ENCODE measurements at places on chromosomes 6 and 20.

- DNase-seq = peak; percentile 27
Measured at GRCh38 chr6:46452312-46452917, 38.8 kb downstream of the RCAN2 start.

DNA sequence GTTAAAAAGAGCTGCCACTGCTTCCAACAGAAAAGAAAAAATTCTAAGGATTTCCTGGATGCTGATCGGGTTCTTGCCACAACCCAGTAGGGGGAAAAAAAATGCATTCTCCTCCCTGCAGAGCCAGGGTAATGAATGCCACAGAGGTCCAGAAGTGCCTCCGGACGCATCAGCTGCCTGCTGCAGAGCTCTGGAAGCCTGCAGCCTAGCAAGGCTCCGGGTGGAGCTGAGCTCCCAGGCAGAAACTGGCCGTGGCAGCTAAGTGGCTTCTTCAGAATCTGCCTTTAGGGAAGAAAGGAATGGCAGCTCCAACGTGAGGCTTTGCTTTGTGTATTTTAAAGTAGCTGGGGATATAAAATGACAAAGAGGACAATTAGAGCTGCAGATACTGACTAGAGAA lies 155.0 kb downstream of the CFAP61 start:
- no peak for DNase-seq

DNA sequence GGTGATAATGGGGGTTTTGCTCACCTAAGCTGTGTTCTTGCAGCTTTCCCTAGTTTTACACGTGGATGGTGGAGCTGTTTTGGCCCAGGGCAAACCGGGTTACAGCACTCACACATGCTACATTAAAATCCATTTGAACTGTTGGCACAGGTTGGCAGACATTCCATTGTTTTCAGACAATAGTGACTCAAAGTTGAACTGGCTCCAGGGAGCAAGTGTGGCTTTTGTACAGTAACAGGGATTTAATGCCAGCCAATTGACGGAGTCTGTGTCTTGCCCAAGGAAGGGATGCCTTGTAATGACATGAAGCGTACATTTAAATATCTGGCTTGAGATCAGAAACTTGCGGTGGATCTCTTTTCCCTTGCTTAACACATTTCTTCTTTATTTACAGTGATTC lies 183.1 kb downstream of the DTNBP1 start:
- DNase-seq = no peak

- DNase-seq = peak; percentile 56
Measured at GRCh38 chr20:51750037-51750769, 18.0 kb downstream of the ATP9A start.

DNA sequence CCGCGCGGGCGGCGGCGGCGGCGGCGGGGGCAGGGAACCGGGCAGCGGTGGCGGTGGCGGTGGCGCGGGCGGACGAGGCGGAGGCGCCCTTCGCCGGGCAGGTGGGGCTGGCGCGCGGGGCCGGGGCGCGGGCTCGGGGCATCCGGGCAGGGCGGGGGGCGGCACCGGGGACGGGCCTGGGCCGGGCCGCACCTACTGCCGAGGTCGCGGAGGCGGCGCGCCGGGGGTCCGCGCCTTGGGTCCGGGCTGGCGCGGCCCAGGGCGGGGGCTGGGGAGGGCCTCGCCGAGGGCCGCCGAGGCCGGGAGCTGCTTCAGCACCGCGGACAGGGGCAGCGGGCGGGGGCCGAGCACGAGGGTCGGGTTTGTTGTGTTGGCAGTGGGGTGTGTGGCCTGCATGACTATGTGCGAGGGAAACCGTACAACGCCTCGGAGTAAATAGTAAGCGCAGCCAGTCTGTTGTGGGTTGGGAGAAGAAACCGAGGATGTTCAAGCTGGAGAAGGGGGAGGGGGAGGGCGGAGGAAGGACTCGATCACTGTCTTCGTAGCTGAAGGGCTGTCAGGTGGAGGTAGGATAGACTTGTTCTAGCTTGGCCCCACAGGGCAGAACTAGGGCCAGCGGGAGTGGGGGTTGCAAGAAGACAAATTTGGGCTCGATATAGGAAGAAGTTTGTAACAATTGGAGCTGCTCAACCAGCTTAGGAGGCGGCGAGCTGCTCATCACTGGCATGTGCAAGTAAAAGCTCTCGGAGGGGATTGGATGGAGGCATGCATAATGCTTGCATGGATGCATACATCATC lies 593 bp downstream of the MMP24 start:
- DNase-seq = no peak

DNA sequence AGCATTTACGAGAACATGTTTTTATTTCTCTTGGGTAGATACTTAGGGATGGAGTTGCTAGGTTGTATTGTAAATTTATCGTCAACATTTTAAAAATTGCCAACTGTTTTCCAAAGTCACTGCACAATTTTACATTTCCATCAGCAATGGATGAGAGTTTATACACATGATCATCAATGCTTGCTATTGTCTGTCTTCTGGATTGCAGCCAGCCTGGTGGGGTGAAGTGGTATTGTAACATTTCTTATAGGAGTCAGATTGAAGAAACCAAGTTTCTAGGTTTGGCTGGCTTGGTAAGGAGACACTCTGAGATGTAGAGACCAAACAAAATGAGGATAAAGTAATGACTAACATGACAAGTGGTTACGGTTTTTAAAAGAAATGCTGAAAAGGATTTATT lies 57.1 kb upstream of the HDDC2 start:
- DNase-seq = no peak

DNA sequence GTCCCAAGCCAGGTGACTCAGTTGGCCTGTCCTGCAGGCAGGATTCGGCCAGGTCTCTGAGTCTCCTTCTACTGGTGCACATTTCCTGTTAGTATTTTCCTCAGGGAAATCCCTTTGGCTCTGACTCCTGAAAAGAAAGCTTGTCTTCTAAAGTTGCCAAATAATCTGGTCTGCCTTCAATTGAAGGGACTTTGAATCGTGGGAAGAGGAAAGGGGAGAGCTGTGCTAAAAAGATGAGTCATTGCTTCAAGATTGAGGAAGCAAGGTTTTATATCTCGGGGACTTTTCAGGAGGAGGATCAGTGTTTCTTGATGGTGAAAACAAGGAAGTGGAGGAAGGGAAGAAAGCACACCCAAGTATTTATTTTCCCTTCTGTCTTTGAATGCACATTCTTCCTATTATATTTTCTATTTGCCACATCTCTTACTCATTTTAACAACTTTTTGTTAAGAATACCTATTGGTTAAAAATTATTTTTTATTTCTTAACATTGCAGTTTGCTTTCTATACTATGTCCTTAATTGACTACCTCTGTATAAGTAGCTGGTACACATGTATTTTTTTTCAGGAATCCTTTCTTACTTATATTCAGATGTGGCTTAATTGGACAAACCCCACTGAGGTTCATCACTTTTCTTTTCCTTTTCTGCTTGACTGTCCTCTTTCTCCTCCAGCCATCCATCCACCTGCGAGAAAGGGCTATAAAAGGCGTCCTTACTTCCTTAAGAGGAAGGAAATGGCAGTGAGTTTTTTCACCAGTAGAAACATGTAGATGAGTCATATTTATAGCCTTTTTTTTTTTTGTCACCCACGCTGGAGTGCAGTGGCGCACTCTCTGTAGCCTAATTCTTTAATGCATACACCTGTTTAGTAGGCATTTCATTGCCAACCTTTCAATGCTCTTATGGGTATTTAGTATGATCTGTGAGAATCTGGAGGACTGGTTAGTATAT lies 15.0 kb upstream of the IFNGR1 start:
- DNase-seq = peak; percentile 12

- no peak for DNase-seq
Measured at GRCh38 chr6:15109338-15110090, 136.4 kb upstream of the JARID2 start.

- DNase-seq = no peak
Measured at GRCh38 chr6:112343390-112343789, 3.7 kb upstream of the RFPL4B start.

DNA sequence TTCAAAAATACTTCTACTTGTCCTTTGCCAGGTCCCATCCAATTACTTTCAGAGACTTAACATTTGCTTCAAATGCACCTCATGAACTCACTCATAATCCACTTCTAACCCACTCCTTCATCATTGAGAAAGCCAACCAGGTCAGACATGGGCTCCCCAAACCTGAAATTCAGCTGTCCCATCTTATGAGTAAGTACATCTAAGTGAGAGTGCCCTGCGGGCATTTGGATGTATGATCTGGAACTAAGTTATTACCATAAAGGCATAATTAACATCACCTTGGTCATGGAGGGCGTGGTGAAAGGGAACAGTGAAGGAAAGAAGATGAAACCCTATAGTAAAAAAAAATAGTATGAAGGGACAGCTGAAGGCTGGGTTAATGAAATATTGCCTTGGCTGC lies 896.8 kb downstream of the C6orf118 start:
- no peak for DNase-seq

GRCh38 chr6:16966791-16967469 lies 134.9 kb upstream of the STMND1 start:
- DNase-seq = no peak

DNA sequence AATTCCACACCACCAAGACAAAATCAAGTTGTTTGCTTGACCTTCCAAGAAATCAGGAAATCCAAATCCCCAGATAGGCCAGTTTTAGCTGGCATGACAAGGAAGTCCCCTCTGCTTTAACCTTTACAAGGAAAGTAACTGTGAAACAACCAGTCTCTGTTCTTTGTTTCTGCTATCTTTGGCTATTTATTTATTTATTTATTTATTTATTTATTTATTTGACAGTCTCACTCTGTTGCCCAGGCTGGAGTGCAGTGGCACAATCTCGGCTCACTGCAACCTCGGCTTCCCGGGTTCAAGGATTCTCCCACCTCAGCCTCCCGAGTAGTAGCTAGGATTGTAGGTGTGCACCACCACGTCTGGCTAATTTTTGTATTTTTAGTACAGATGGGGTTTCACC lies 14.5 kb upstream of the GMNN start:
- DNase-seq = no peak

DNA sequence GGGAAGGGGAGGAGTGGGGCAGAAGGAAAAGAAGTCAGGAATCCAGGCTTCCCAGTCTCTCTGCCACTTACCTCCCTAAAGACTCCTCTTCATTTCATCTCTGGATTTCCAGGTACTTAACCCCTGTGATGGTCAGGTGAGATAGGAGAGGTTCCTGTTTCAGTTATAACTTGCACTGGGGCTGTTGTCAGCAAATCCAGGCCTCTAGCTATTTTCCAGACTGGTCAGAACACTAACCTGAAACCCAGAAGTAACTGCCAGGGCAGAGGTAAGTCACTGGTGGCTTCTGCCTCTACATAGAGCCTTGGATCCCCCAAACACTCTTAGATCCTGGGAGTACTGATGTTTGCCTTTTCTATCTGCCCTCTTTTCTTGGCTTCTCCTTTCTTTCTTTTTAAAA lies 233.5 kb upstream of the TAB2 start:
- DNase-seq = no peak

- DNase-seq = no peak
Measured at GRCh38 chr6:25583099-25583498, 68.9 kb upstream of the SCGN start.

GRCh38 chr6:141482796-141483597 lies 649.7 kb upstream of the GJE1 start:
- no peak for DNase-seq

GRCh38 chr6:14948586-14949245 lies 297.2 kb upstream of the JARID2 start:
- DNase-seq = no peak

- DNase-seq = peak; percentile 35
Measured at GRCh38 chr20:23049201-23050075, at the start of gene THBD. THBD (minus strand) TSS chr20:23049672; CDS start chr20:23049504, 168 bp downstream.

- no peak for DNase-seq
Measured at GRCh38 chr6:97586344-97586743, 303.3 kb upstream of the MMS22L start.

DNA sequence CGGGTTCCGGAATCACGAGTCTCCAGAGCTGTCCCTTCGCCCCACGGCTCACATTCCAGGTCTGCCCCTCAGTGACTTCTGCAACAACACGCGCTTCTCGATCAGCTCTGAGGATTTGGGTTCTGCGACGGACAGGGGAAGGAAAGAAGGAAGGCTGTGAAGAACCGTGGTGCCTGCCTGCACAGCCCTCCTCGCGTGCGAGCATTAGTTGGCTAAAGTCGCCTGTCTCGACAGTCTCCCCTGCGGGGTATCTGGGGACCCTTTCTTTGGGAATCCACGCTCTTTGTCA lies 23.1 kb downstream of the VPS52 start:
- DNase-seq = no peak

DNA sequence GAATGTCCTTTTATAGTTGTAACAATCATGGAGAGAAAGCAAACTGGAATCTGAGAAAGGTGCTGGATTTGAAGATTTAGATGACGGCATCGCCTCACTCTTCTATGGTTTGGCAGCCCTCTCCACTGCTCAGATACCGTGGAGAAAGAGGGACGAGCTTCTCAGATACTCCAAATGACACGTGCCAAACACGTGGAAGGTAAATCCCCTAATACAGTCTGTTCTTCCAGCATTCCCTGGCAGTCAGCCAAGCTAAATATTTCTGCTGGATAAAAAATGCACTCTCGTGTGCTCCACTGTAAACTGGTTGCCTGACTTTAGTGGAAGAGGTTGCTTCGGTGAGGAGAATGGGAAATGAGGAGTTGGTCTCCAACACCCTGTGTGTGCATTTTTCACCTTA lies 16.7 kb upstream of the PRDM1 start:
- DNase-seq = peak; percentile 78

DNA sequence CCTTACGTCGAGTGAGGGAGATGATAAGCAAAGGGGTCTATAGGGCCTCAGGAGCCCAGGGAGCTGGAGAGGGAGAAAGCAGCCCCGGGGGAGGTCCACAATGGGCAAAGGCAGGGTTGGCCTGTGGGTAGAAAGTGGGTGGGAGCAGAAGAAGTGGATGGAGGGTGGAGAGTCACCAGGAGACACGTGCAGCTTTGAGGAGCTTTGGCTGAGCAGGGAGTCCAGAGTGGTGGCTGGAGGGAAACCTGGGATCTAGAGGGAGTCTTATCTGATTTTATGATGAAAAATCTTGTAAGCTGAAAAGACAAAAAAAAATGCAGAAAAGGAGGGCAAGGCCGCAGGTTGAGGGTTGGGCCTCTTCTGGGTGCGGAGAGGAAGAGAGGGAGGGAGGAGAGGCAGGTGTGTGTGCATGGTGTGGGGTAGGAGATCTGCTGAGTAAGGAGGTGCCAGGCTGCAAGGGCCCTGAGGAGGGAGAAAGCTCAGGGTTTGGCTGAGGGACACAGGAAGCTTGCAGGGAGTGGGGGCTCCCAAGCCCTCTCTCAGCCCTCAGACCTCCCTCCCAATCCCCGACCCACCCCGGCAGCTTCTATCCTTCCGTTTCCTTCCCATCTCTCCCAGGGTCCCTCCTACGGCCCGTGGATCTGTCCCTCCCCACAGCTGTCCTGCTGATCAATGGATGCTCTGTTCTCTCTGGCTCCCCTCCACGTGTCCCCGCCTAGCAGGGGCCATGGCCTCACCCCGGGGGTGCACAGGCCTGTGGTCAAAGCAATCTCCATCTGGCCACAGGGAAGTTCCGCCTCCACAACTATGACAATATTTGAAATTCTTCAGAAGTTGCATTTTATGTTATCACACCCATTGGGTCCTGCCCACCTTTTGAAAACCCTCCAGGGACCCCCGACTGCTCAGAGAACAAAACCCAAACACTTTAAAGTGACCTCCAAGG lies 17.1 kb upstream of the BPI start:
- DNase-seq = no peak

- no peak for DNase-seq
Measured at GRCh38 chr6:65979120-65979519, 272.1 kb upstream of the EYS start.

Data from prostate gland (tissue), 2 donors.